ENCODE measurements at places on chromosomes 4 and X.

- no peak for DNase-seq
These were observed 93.1 kb downstream of the GPC3 start for GRCh38 chrX:133892337-133892736.

GRCh38 chr4:174580597-174580996 is 58.3 kb upstream of the HPGD start:
- DNase-seq = no peak

DNA sequence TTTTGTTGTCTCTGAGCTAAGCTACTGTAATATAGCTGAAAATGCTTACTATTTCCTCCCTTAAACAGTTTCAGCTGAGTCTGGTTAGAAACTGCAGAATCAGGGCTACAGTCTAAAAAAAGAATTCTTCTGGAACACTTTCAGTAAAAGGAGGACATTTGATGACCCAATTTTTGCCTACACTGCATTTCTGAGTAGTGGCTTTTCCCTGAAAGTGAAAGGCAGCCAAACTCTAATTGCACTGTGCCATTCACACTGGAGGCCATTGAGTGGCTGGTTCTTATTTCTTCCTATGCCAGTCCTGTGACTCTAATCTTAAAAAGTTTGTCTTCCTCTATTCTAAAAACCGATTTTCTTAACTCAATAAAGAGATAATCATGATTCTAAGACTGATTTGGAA is 526.0 kb downstream of the CFAP47 start:
- no peak for DNase-seq

GRCh38 chr4:3145234-3145924 is 70.9 kb downstream of the HTT start:
- DNase-seq = no peak

DNA sequence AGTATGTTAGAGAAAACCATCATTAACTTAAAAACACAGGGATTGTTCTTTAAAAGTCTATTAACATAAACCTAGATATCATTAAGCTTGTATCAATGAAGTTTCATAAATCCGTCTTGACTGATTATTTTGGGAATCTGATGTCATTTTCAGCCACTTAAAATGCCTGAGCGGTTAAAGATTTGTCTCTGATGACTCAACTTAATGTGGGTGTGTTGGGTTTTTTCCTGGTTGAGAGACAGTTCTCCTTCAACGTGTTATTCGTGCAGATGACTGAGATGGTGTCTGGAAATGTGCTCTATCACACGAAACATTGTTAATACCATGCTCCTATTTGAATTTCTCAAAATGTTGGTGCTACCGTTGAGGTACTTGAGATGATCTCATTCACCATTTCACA is 227.3 kb upstream of the TENM3 start:
- no peak for DNase-seq

GRCh38 chrX:39377157-39377556 is 575.9 kb downstream of the MID1IP1 start:
- no peak for DNase-seq

- DNase-seq = no peak
These were observed 502.1 kb upstream of the IGFBP7 start for GRCh38 chr4:57612279-57612678.

DNA sequence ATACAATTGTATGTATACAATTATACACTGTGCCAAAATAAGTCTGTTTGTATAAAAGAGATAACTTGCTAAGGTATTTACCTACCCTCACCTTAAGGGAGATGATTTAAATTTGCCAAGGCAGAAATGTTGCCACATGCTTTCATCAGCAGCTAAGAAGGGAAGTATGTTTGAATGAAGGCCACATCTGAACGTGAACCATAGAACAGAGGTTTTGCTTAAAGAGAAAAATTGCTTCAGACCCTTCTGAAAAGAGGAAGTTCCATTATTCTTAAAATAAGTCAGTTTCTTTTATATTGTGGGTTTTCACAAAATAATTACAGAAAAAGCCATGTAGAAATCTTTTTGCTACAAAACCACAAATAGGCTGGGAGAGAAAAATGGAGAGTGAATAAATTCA is 621.5 kb upstream of the HTR2C start:
- DNase-seq = peak; percentile 30

- DNase-seq = no peak
These were observed 178.8 kb downstream of the CAMK2D start for GRCh38 chr4:113582737-113583136.

- no peak for DNase-seq
These were observed 26.3 kb downstream of the SORCS2 start for GRCh38 chr4:7218686-7219085.

- DNase-seq = no peak
These were observed 128.4 kb downstream of the BTC start for GRCh38 chr4:74665876-74666275.

- no peak for DNase-seq
These were observed 72.1 kb downstream of the ARHGEF38 start for GRCh38 chr4:105624530-105624929.

DNA sequence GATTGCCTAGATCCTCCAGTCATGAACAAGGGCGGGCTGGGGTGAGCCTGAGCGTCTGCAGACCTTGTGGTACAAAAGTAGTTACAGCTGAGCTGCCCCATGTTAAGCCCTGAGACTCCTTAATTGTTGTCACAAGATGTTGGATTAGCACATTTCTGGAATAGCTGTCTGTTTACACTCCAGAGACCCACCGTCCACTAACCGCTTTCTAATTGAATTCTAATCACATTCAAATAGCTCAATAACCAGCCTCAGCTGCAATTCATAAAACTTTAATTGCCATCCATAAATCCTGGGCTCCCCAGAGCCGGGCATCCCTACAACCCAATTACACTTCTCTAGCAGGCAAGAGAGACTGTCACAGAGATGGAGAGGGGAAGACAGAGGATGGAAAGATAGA is 1.6 kb upstream of the GSX2 start:
- no peak for DNase-seq

Measured in OCI-LY7 (cell line).